ENCODE measurements at places on chromosomes 12 and 14.

DNA sequence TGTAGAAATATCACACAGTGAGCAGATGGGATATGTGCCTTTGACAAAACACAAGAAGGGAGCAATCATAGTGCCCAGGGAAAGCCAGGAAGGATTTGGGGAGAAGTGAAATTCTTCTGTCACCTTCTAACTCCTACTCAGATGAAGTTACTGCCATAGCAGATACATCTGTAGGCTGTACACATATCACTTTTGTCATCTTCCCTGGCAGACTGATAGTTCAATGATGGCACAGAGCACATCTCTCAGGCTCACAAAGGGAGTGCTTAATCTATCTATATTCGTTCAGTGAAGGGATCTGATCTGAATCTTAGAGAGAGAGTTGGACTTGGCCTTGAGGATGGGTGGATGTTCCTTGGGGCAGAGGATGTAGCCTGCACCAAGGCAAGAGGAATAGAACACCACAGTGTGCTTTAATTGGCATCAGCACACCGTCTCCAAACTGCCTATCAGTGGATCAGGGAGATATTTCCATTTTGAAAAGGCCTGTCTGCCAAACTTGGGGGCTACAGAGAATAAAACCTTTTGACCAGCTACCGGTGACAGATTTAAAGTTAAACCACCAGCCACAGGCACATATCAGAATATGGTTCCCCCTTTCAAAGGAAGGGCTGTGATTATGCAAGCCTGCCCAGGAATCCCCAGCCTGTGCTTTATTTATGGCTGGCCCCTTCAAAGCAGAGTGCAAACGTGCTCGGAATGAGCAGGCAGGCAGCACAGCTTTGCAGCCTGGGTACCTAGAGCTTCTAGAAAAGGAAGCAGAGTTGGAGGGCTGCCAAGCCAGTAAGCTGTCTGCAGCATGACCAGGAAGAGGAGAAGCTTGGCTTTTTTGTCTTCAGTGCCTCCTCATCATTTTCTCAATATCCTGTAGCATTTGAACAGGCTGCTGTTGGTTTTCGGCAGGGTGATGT, 165.5 kb upstream of the DYRK2 start:
- DNase-seq: peak; percentile 21

DNA sequence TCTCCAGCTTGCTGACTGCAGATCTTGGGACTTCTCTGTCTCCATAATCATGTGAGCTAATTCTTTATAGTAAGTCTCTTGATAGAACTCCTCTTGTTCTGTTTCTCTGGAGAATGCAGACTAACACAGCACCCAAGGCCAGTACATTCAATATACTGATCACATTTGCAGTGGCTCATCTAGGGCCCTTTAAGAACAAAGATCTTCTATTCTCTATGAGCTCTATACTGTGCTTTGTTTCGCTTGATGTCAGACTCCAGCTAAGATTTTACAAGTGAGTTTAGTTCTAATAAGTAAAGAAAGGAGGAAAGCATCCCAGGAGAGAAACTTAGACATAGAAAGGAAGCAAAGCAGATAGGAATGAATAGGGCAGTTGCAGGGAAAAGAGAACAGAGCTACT, 69.3 kb upstream of the TMPO start:
- no peak for DNase-seq

DNA sequence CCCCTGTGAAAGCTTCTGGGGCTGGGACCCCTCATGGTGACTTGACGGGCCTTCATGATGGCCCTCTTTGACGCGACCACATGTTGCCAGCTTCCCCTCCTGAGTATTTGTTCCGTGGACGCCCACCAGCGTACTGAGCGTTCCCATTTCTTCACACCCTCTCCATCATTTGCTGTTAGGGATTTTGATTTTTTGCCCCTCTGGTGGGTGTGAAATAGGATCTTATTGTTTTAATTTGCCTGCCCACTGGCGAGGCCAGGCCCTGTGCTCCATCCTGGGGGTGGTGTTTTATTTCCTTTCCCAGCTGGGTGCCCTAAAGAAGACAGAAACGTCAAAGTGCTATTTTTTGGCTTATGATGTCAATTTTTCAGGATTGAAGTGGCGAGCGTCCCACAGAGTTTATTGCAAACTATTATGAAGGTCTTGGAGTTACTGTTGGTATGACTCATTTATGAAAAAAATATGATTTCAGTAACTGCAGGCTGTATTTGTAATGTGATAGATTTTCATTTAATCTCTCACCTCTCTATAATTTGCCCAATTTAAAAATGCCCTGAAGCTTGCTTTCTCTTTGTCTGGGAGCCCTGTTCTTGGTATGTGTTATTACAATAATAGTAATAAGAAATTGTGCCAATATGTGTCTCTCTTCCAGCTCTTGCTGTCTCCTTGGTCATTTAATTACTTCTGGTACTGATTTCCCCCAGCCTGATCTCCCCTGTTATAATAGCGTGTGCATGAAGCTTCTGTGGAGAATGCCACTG, 99.6 kb downstream of the SLC25A47 start:
- no peak for DNase-seq

DNA sequence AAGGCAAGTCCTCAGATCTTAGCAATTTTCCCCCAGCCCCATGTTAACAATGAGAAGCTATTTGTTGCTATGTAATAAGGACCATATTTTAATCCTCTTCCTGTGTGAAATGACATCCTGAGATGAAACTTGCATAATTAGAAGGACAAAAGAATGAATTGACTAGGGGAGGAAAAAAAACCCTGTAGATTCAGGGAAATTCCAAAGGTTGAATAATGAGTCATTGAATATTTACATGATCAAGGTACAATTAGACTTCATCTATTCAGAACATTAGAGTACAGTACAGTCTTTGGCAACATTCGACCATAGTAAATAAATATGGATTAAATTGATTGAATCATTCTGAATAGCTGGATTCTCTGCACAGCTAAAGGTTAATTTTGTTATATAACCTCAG, 9.4 kb downstream of the MYBPC1 start:
- no peak for DNase-seq

DNA sequence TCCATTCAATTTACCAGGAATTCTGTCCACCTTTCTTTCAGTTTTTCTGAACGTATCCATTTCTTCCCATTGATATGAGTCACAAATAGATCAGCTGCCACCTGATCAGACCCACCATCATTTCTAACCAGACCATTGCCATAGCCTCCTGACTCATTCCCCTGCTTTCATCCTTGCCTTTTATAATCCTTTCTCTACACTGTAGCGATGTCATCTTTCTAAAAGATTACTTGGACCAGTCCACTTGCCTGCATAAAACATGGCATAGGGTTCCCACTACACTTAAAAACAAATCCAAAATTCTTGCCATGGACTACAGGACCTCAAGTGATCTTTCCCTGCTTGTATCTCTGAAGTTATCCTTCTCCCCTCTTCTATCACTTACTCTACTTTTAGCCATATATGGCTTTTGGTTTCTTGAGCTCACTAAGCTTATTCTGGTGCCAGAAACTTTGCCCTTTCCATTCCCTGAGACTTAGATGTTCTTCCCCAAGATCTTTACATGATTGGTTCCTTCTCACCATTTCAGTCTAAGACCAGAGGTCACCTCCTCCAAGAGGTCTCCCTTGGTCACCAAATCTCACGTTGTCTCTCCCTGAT, 149.5 kb upstream of the KRR1 start:
- DNase-seq: no peak

DNA sequence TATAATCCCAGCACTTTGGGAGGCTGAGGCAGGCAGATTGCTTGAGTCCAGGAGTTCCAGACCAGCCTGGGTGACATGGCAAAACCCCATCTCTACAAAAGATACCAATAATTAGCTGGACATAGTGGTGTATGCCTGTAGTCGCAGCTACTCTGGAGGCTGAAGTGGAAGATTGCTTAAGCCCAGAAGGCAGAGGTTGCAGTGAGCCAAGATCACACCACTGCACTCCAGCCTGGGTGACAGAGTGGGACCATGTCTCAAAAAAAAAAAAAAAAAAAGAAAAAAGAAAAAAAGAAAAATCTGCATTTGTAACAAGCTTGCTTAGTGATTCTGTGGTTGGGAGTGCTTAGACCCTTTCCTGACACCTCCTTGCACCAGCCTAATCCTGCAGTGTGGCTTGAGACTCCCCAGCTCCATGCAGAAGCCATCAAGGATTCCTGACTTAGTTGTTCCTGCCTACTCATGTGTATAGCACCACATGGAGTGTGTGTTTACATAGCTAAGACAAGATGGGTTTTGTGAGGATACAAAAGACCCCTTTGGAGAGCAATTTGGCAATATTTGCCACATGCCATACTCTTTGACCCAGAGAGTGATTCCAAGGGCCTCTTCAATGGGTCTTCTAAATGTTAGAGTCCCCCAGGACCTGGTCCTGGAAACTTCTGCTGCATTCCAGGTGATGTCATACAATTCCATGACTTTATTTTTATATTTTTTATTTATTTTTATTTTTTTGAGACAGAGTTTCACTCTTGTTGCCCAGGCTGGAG, 5.1 kb upstream of the TMED10 start:
- no peak for DNase-seq

GRCh38 chr14:69087061-69087461, 65.9 kb downstream of the DCAF5 start:
- no peak for DNase-seq

- DNase-seq: no peak
Measured at GRCh38 chr12:45400991-45401390, 185.1 kb downstream of the ANO6 start.

DNA sequence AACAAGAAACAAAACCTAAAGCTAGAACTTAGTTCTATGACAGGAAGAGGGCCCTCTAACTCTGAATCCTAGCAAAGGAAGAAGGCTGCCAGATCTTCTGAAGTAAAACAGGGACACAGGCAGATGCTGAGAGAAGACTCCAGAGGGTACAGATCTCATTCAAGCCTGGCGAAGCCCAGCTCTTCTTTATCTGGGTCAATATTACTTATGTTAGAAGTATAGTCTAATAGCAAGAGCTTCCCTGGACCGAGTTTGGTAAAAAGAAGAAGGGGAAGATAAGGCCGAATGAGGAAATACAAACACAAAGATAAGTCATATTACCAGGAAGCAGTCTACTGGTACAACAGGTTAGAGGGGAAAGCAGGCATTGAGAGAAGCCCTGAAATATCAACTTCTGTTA, 79.9 kb upstream of the CCDC91 start:
- no peak for DNase-seq

- DNase-seq: peak; percentile 78
Measured at GRCh38 chr12:75334384-75335030, at the start of gene GLIPR1L1. Gene GLIPR1L1 (plus strand): TSS chr12:75334670. CDS start chr12:75334729, 59 bp downstream.

- DNase-seq: no peak
Measured at GRCh38 chr14:73058922-73059673, 764 bp downstream of the RBM25 start.

GRCh38 chr12:26524862-26525465, 308.0 kb downstream of the ITPR2 start:
- DNase-seq: peak; percentile 11

- DNase-seq: no peak
Measured at GRCh38 chr14:77238996-77239395, 32.0 kb downstream of the NGB start.

DNA sequence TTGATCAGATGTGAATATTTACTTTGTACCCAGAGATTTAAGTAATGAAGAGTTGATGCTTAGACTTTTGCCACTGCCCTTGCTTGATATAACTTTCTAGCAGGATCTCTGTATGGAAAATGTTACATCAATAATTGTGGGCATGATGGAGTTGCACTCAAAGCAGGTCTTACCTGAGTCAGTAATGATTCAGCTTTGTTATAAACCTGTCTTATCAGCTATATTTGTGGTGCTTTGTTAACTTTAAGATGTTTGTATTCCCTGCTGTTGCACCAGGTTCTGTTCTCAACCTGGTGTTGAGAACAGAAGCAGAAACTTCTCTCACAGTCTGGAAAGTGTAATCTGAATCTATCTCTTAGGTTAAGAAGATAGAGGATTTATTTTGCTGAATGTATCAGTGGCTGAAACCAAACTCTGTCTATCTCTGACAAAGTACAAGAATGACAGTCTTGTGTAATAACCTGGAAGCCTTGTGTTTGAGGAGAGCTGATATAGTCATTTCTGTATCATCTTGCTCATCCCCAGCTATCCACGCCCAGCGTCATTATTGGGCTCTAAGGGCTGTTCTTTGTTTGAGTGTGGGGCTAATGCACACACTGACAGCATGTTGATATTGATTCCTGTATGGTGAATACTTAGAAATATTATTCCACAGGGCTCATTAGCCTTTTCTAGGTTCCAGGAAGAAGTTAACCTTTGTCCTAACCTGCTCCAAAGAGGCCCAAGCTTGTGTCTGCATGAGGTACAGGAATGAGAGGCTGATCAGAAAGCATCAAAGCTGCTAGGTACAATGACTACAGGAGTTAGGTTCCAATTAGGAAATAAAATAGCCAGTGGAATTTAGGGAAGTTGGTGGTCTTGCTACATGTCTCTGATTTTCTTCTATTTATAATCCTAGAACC, 3.6 kb downstream of the AKAP6 start:
- no peak for DNase-seq

GRCh38 chr12:124532967-124533366, 34.4 kb downstream of the NCOR2 start:
- no peak for DNase-seq

DNA sequence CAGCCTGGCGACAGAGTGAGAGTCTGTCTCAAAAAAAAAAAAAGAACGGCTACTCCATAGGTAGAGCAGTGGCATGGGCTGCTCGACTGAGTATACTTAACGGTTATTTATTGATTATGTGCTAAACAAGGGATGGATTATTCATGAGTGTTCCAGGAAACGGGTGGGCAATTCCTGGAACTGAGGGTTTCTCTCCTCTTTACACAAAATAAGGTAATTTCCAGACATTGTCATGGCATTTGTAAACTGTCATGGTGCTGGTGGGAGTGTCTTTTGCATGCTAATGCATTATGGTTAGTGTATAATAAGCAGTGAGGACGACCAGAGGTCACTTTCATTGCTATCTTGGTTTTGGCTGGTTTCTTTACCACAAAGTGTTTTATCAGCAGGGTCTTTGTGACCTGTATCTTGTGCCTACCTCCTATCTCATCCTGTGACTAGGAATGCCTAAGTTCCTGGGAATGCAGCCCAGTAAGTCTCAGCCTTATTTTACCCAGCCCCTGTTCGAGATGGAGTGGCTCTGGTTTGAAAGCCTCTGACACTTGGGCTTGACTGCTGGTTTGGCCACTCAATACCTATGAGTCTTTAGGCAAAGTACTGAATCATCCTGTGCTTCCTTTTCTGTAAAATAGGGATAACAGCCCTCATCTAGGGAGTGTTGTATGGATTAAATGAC, 3.2 kb downstream of the DGLUCY start:
- DNase-seq: no peak

DNA sequence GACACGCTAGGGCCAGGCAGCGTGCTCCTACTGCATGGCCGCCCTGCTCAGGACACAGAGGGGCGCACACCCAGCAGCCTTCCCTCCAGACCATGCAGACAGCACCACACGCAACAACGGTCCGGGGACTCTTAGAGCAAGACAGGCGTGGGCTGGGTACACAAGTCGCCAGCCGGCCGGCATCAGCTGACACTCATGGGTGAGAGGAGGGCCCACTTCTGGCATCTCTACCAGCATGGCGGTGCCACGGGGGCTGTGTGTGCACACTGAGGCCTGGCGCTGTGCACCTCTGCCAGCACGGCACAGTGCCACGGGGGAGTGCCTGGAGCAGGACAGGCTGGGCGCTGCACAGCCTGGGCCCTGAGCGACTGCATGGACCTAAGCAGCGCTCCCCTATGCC, 6.7 kb upstream of the BTBD6 start:
- no peak for DNase-seq
